Activated CD4-positive, CD25-positive, alpha-beta regulatory T cell treated with anti-CD3 and anti-CD28 coated beads, Interleukin-2, amount 50 U/mL, for 72 hours (primary cell): ENCODE measurements at places on chromosomes 1 and 21.

DNA sequence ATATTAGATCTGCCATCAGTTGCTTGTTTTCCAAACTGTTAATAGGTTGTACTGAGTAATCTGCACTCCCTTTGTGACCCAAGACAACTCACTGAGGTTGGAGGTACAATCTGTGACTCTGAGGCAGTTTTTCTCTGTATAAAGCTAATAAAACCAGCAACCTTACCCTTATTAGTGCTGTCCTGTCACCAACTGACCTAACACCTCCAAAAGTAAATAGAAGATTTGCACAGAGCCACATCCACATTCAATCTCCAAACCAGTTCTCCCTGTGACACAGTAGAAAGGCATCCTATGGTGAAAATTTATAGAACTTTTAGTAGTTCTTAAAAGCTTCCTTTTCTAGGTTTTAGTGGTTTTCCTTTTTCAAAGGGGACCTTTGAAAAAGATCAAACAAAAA lies 140.4 kb upstream of the ADGRL2 start:
- no peak for DNase-seq

GRCh38 chr1:20712215-20712577 lies 5.6 kb downstream of the KIF17 start:
- DNase-seq: no peak

GRCh38 chr1:13794231-13795187 lies 94.5 kb downstream of the PRDM2 start:
- no peak for DNase-seq

GRCh38 chr1:230250666-230251065 lies 175.5 kb downstream of the PGBD5 start:
- no peak for DNase-seq

GRCh38 chr1:245173446-245174211 lies 18.8 kb downstream of the KIF26B start:
- DNase-seq: no peak

DNA sequence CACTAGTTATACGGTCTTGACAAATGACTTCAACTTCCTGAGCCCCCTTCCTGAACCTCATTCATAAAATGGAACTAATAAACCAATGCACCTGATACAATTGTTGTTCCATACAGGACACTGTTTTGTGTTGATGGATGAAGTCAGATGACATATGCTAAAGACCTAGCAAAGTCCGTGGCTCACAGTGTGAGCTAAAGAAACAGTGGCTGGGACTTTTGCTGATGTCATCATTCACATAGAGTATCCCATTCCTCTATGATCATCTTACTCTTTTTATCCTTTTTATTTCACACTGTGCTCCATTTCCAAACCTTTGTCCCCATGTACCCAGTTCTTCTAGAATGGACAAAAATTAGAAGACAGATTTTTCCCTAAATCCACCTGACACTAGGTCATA lies 83.7 kb upstream of the KAZN start:
- no peak for DNase-seq

GRCh38 chr1:23795676-23796465 lies 4.7 kb downstream of the GALE start:
- no peak for DNase-seq

- DNase-seq: no peak
These were observed 778 bp downstream of the EVI5 start for GRCh38 chr1:92784021-92784638.

DNA sequence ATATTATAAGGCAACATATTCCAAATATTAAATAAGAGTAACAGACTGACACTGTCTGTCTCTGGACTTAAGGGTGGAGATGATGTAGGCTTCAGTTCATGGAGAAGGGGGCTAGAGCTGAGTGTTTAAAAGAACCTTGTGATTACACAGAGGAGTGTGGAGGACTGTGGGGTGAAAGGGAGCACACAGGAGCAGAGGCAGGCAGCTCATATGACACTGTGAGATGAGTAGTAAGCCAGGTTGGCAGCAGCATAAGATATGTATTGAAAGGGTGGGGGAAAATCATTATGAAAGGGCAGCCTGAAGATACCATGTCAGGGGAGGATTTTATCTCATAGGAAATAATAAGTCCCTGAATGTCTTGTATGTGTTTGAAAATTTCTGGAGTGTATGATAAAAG lies 104.5 kb downstream of the AK5 start:
- DNase-seq: no peak

DNA sequence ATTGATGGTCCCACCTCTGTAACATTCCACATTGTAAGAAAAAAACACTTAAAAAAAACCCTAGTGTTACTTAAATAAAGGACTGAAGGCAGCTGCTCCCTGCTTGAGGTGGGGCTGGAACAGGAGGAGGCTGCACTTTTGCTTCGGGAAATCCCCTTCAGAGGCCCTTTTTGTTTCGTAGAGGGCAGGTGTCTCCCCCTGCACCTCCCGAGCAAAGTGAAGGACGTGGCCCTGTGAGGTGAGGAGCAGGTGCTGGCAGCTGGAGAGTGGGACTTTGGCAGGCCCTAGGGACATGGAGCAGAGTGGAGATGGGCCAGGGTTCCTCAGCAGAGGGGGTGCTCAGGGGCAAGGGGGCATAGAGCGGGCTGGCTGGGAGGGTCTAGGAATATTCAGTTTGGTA lies 33.4 kb upstream of the WNT4 start:
- no peak for DNase-seq

DNA sequence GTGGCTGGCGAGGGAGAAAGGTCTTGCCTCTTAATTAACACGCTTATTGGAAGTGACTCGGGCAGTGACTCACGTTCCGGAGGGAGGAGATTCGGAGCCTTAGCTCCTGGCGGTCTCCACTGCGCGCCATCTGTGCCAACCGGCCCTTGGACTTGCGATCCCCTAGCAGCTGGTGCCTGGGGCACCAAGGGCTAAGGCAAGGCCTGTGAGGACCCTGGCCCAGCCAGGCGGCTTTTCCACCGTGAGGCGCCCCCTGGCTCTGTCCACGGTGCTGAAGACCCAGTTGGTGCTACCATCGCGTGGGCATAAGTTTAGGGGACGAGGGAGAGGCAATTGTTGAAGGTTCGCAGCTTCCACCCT lies 1.3 kb upstream of the SYT6 start:
- no peak for DNase-seq

DNA sequence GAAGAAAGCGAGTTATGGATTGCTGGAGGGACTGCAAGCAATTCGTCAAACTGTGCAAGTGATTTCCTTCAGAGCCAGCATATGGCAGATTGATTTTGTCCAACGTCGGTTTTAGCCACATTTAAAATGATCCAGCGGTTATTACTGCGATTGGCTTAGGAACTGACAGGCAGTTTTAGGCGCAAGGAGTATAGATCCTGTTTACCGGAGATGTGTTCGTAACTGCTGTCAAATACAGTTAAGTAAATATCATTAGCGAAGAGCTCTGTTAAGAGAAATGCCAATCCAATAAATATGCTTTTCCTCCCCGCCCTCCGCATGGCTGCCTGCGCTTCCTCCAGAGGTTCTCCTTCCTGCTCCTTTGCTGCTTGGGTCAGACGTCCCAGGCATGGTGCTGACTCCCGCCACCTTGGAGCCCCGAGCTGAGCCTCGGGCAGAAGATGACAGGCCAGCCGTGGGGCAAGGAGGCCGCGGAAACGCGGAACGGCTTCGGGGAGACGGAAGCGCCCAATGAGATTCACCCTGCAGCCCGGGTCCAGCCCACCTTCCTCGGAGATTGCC lies 9.4 kb upstream of the BARHL2 start:
- DNase-seq: no peak

- no peak for DNase-seq
These were observed 65.8 kb upstream of the ATF3 start for GRCh38 chr1:212542761-212543187.

- no peak for DNase-seq
These were observed 34.5 kb downstream of the EBNA1BP2 start for GRCh38 chr1:43137445-43138052.

DNA sequence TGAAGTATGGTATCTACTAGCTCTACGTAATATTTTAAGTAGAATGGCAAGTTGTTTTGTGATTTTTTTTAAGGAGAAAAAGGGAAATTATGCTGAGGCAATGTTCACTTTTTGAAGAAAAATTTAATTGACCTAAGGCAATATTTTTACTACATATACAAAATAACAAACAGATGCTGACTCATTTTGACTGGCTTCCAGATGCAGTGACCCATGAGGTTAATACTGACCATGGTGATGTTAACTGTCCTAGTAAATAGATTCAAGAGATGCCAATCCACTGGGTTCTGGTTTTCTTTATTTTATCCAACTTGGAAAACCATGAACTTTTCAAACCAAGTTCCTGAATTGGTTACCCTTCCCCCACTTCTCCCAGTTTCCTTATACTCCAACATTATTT lies 154.9 kb downstream of the CRB1 start:
- no peak for DNase-seq

- DNase-seq: no peak
These were observed 44.7 kb downstream of the SLC30A10 start for GRCh38 chr1:219883400-219884332.

DNA sequence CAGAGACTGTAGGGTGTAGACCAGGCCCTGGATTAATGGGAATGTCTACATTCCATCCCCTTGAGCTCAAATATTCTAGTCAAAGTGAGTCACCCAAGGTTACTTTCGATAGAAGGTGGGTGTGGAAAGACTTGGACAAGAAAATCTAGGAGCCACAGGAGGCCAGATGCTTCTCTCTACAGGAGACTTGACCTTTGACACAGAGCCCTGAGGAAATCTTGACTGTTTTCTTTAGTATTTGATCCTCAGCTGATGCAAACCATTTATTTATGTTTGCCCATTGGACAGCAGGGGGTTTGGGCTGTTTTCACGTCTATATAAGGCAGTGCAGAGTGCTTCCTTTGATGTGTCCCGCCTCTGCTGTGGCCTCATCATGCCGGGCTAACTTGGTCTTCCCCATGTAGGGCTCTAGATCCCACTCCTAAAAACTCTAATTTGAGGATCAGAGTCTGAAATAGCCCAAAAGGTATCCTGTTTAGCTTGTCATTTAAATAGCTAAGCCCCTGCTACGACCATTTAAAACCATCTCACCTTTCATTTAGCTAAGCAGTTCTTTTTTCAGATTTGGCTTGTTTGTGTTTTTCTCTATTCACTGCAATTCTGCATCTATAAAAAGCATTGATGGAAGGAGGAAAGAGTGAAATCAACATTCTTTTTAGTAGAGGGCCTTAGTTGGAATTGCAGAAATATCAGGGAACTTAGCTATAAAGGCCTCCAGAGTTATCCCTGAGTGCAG lies 15.5 kb upstream of the MAP3K7CL start:
- no peak for DNase-seq

DNA sequence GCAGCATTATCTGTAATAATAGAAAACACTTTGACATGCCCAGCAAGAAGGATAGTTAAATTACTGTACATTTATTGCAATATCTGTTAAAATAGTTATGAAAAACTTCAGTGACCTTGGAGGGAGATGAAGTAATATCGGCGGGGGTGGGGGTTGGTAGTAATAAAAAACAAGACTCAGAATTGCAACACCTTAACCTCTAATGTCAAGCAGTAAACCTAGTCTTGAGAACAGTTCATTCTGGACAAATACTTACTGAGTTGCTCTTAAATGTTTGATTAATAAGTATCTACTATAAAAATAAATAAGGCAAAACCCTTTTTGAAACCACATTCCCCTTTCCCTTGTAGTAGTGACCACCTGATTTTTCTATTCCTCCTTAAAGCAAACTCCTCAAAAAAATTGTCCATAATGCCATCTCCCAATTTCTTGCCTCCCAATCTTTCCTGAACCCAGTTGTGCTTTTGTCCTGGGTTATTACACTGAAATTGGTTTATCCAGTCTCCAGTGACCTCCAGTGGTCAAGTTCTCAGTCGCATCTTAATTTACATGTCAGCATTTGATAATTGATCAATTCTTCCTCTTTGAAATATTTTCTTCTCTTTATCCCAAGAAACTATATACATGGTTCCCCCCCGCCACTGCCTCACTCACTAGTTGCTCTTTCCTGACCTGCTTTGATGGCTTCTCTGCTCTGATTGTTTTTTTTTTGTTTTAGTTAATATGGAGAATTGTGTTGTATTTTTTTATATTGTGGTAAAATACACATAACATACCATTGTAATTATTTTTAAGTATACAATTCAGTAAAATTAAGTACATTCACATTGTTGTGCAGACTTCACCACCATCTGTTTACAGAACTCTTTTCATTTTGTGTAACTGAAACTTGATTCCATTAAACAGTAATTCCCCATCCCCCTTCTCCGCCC lies 36.8 kb downstream of the RAP1A start:
- DNase-seq: no peak

DNA sequence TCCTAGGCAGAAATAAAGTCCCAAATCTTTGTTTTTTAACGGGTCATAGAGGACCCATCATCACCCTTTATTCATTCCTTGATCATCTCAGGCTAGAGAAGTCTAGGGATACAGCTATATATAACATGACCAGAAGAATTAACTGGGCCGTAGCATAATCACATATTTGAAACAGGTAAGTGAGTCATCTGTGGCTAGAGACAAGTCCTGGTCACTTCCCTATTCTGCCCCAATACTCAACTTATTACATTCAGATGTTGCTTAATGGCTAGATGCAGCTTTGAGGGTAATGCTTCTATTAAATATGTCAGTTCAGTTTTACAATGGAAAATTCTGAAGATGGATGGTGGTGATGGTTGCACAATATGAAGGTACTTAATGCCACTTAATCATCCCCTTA lies 47.0 kb downstream of the EXO1 start:
- no peak for DNase-seq

DNA sequence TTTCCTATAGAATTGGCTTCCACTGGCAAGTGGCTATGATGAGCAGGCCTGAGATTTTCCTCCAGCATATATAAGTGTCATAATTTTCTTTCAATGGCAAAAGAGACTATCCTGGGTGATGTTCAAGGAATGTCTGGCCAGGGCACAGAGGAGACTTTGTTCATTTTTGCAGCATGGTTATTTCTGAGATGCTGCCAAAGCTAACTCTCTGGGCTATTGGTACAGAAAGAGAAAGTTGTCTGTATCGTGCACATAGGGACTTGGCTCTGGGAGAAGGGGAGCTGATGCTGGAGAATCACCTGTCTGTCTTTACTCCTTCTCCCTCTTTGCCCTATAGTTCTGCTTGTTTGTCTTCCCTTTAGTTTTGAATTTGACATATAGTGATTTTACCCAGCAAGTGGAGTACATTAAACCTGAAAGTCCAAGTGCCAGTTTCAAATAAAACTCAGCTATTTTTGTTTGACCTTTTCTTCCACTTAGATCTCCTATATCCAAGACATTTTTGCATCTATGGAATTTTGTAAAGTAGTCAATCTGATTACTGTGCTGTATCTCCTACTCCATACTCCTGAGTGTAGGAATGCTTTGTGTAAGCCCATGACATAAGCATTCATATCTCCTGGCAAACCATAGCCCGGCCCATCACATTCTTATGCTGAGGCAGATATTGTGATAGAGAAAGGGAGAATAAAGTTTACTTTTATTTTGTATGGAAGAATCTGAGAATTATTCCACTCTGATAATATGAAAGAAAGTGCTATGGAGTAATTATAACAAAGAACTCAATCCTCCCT lies 3.9 kb downstream of the FNDC7 start:
- DNase-seq: no peak

DNA sequence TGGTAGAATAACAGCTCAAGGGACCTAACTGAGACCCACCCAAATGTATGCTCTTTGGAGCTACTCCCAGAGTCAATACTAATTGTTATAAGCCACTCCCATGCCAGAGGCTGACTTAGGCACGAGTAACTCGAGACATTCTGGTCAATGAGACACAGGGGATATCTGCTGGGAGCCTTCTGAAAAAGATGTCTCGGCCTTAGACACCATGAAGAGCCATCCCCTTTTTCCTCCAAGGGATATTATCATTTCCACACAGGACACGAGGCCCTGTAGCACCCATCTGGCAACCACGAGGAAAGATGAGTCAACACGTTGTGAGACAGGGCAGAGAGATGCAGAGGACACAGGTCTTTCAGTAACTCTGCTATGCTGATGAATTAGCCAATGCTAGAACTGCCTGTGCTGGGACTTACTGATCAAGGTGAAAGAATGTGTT lies 30.7 kb downstream of the ITPKB start:
- no peak for DNase-seq
